Hematopoietic multipotent progenitor cell treated with erythropoietin and hydrocortisone succinate and interleukin-3 and kit ligand, for 6 days (in vitro differentiated cells): ENCODE measurements at places on chromosomes 1 and 21.

DNA sequence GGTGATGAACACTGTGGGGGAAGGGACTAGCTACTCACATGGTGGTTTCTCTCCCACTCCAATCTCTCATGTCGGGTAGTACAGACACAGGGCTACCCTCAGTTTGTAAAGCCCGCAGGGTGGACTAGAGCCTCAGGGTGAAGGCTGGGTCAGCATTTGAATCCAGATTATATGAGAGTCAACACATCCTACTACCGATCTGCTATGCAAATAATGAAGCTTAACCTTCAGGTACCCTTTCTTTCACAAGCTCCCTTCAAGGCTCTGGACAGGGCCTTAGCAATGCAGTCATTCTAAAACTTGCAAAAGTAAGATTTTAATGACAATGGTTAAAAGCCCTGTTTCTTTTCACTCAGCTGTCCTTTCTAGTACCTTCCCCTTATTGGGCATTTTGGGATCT, 5.5 kb upstream of the ZBED6 start:
- DNase-seq = no peak

DNA sequence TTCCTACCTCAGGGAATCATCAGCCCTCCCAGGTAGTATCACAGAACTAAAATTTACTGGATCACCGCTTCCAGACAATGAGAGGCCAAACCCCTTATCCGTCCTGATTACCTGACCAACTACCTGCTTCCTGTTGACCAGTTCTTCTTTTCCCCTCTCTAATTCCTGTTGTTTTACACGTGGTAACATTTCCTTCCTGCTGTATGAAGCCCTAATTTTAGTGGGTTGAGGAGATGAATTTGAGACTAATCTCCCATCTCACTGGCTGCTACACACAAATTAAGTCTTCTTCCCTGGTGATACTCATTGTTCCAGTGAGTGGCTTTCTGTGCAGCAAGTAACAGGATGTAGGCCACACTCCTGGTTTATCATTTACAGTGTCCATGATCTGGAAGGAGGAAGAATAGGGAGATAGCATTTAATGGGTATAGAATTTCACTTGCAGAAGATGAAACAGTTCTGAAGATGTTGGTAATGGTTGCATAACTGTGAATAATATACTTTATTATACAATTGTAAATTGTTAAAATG, 2112.9 kb downstream of the NCAM2 start:
- DNase-seq = no peak

- no peak for DNase-seq
These were observed 16.7 kb upstream of the ACTRT2 start for GRCh38 chr1:3004285-3005205.

DNA sequence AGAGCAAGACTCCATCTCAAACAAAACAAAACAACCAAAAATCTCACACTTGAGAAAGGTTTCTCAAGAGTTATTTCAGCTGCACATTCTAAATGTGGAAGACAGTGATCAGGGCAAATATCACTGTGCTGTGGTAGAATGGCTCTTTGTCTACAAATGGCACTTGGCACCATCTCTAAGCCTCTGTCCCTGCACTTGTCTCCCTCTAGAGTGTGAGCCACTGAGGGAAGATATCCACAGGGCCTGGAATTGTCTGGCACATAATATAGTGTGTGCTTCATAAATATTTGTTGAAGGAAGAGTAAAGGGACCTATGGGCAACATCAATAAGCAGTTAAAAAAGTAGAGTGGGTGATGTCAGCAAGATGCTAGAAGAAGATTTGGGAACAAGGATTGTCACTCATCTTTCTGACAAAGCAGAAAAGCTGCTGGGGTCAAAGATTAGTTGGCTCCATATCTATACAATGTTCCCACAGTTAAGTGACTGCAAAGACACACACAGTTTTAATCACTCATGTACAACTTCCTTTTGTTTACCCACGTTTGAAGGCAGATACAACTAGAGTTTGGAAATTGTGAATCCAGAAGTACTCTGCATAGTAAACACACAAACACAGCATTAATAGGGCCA, 19.1 kb downstream of the CD101 start:
- no peak for DNase-seq

DNA sequence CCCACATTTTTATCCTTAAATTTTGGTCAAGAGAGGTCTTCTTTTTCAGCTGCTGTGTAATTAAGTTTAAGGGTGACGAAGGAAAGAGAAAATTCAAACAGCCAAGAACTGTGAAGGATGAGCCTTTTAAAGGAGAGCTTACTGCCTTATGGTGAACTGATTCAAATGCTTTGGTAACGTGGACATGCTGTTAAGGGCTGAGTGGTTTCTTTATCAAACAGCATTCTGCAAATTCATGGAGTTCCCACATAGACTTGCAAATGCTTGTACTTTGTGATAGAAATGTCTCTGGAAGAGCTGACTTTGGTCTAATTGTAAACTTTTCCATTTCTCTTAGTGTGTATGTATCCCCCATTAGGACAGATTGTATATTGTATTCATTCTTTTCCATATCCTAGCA, 93.8 kb downstream of the CHD1L start:
- DNase-seq = no peak

DNA sequence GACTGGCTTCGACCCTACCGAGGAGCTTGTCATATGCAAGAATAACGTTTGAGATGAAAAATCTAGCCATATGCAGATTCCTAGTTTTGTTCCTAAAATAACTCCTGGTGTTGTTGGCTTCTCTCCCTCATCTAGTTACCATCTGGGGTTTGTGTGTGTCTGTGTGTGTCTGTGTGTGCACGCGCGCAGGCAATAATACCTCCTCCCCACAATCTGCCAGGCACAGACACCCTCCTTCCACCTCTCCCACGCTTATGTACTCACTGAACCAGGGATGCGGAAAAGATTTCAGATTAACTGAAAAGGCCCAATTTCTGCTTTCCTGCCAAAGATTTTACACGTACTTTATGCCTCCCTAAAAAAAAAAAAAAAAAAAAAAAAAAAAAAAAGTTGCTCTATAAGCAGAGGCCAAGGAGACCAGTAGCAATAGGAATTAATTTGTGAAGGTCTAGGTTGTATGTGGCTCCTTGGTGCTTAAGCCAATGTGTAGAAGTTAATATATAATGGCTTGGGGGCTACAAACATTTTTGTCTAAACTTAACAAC, 452.7 kb downstream of the NUF2 start:
- DNase-seq = no peak

- DNase-seq = peak; percentile 86
These were observed at the start of gene SH2D2A for GRCh38 chr1:156816561-156817328. TSS of gene SH2D2A (minus strand) at chr1:156816848. CDS start at chr1:156816708, 140 bp downstream.

DNA sequence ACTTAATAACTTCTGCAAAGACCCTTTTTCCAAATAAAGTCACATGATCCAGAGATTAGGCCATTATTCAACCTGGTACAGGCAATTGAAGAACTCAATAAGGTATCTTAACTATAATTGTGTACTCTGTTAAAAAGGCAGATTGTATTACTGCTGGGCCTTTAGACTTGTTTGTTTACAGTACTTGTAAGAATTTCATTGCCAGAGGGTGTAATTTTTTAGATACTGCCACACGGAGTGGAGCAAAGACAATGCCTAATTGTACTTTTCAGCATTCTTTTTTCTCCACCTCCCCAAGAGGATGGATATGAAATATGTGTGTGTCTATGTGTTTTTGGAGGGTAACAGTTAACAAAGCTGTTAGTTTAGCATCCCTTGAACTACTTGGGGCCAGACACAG, 47.5 kb downstream of the HUNK start:
- no peak for DNase-seq
